ENCODE measurements at places on chromosomes 6 and 20.
A peak's percentile ranks its signal among the peaks of the same experiment; 100 is the strongest.

GRCh38 chr20:38114353-38114791 lies 50.7 kb downstream of the TGM2 start:
- no peak for DNase-seq

DNA sequence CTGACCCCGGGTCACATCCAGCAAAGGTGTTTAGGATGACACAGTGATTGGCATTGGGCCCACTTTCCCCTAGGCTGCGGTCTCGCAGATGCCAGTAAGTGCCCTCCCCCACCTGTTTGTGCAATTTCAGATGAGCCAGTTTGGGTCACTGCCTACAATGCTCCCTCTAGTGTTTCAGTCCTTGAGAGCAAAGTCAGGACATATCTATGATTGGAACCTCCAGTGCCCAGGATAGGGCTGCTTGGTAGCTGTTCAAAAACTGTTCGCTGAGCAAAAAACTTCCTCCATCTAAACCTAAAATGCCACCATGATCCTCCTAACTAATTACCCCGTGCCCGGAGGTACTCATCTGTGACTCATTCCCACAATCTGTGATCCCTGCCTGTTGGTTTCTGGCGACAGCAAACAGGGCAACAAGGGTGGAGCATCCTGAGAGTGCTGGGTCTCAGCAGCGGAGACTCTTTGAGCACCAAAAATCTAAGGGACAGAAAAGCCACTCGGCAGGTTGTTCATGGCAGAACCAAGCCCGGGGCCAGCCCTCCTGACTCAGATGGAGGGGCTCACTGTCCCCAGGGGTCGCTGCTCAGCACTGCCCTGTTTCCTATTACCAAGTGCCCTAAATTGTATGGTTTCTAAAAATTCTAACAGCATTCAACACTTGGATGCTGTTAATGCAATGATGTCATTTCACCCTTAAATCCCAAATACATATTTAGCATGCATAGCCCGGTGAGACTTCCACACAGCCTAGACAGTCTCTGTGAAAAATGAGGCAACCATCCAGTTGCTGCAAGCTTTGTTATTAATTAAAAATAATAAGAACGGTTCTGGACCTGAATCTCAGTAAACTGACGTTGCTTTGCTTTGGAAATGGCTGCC lies 5.0 kb downstream of the VSX1 start:
- DNase-seq = no peak

DNA sequence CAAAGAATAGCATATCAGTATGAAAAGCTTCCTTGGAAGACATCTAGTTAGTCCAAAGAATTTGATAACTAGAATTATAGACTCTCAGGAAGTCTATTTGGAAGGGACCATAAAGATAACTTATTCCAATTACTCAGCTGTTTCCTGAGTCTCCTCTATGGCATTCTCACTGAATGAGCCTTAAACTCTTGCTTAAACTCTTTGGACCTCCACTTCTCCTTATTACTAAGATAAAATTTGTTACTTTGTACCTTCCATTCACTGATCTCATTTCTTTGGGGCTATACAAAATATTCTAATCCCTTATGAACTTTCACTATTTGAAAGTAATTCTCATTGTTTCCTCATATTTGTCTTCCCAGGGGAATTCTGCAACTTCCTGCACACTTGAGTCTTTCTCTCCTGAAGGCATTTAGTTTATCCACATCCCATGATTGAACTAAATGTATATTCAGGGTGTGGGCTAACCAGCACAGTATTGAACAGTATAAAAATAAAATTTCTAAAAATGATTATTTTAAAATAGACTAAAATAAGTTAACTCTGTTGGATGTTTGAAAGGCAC lies 67.1 kb upstream of the NOTCH4 start:
- DNase-seq = no peak

- no peak for DNase-seq
Measured at GRCh38 chr20:45056473-45057173, 44.3 kb downstream of the KCNS1 start.

GRCh38 chr20:48292806-48293205 lies 507.5 kb upstream of the SULF2 start:
- no peak for DNase-seq

- DNase-seq = no peak
Measured at GRCh38 chr6:24358219-24358821, 461 bp upstream of the DCDC2 start.

- DNase-seq = no peak
Measured at GRCh38 chr6:85129881-85130280, 320.0 kb upstream of the NT5E start.

- DNase-seq = no peak
Measured at GRCh38 chr6:9766240-9766915, 648.5 kb downstream of the TFAP2A start.

DNA sequence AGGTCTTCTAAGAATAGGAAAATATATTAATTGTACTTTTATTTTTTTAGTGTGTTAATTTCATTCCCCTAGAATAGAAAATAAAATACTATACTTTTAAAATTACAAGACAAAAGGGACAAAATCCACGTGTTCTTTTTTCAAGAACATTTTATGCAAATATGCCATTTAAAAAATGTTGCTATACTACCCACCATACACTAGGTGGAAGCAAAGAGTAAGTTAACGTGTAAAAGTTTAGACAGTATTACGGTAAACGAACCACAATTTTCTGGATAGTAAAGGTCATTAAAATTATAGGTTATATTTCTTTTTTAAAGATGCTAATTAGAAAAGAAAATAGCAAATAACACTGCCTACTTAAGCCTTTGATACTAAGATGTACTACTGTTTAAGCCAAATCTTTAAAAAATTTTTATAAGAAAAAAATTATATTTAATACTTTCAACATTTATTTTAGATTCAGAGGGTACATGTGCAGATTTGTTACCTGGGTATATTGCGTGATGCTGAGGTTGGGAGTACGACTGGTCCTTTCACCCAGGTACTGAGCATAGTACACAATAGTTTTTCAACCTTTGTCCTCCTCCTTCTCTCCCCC lies 287.6 kb downstream of the PHF3 start:
- DNase-seq = peak; percentile 13

DNA sequence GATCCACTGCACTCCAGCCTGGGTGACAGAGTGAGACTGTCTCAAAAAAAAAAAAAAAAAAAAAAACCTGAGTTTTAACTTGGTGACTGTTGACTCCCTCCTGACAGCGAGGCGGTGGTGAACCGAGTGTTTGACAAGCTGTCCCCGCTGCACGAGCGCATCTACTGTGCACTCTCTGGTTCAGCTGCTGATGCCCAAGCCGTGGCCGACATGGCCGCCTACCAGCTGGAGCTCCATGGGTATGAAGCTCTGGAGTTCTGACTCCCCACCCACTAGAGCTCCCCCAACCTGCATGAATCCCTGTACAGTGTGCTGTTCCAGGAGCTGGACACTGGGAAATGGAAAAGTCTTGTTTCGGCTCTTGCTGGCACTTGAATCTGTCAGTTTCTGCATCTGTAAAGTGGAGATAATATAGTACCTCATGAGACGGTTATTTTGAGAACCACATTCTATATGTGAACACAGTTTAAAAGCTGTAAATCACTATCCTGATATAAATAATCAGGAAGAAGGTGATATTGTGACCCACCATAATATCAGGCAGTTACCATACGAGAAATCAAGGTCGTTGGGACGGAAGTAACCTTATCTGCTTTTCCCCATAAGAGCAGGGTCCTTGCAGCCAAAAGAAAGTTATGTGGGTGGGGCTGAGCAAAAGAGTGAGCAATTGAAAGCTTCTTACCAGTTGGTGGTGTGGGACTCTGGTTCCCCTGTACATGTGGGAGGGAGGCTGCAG lies 3.3 kb downstream of the PSMB9 start:
- no peak for DNase-seq

GRCh38 chr6:72894091-72894490 lies 272.2 kb downstream of the KCNQ5 start:
- no peak for DNase-seq

DNA sequence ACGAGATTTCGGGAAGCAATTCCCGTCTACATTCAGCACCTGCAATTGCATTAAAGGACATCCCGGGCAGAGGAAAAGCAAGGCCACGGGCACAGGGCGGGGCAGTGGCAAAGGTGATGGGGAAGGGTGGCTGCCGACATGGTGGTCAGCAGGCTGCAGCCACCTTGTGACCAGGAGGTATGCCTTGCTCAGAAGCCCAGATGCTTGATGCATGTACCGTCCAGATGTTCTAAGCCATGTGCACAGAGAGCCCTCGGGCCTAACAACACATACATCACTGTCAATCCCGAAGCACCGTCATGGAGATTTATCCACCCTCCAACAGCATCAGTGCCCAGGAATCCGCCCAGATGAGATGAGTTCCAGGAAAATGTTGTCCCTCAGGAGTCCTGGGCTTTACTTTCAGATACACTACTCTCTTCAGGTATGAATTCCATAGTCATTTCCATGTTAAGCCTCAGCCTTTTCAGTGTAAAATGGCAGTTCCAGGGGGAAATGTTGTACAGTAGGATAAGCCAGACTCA lies 77.8 kb upstream of the FRMD1 start:
- DNase-seq = no peak

DNA sequence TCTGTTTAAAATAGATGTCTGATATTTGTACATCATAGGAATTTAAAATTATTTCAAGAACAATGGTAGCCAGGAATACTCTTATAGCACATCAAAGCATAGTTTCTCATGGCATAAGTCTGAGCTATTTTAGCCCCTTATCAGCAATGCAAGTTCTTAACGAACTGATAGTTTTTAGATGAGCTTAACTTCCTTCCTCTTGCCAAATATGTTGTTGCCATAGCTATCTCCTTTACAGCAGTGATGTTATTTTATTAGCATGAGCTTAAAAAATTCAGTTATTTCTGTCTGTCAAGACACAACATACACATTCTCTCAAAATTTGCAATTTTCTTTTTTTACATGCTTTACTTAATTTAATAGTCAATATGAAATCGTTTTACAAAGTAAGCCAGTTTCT lies 867.2 kb downstream of the PHF3 start:
- no peak for DNase-seq

DNA sequence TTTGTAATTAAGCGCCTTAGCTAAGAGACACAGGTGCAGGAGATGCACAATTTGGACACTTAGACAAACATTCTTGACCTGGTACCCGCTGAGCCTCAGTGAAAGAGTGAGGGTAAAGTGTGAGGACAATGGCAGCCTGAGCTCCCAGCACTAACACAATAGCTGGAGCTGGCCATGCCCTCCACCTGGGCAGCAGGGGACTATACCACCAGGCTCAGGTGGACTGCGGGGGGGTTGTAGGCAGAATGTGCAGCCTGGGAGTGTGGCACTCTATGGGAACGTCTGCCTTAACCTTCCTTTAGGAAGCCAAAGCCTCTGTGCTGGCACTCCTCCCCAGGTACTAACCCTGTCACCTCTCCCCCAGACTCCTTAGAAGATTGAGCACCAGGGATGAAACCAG lies 23.6 kb downstream of the PRKN start:
- no peak for DNase-seq
